ENCODE measurements at places on chromosomes 5 and 9.

- DNase-seq = no peak
Measured at GRCh38 chr9:72614067-72614466, 92.7 kb downstream of the TMC1 start.

DNA sequence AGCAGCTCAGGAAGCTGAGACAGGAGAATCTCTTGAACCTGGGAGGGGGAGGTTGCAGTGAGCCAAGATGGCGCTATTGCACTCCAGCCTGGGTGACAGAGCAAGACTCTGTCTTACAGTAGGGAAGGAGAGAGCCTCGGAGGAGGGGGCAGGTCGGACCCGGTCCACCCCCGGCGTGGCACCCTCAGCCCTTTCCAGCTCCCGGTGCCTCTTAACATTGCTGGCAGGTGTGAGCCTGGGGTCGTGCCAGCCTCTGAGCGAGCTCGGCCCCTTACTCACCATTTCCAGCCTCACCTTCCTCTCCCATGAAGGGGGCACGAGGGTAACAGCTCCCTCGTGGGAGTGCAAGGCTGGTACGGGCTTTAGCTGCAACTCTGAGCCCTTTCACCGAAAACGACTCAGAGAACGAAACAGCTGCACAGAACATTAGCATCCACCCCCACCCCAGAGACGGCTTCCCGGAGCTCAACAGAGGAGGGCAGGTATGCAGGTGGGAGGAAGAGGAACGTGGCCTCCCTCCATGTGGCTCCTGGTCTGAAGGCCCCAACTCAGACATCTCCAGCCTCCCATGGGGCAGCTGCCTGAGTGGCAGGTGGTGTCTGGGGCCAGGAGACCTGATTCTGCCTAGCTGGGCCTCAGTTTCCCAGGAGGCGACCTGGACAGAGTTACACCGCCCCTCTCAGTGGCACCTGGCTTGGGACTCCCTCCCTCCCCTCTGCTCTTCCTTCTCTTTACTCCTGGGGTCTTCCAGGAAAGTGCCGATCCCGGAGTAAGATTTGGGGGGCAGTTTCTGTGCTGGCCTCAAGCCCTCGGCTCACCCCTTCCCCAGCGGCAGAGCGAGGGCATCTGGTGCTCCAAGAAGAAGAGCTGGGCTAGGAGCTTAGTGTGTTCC is 28.5 kb upstream of the ABO start:
- DNase-seq = no peak

- DNase-seq = no peak
Measured at GRCh38 chr9:126962336-126962735, 47.8 kb downstream of the RALGPS1 start.

GRCh38 chr5:175652741-175653663 is 4.9 kb upstream of the HRH2 start:
- peak; percentile 40 for DNase-seq

- DNase-seq = no peak
Measured at GRCh38 chr9:130662970-130663257, 1.5 kb upstream of the PRDM12 start.

- DNase-seq = peak; percentile 54
Measured at GRCh38 chr9:134243778-134244467, 79.6 kb upstream of the RNU6ATAC start.

GRCh38 chr9:135830496-135830895 is 76.8 kb downstream of the CAMSAP1 start:
- DNase-seq = no peak

GRCh38 chr9:18605766-18606180 is 131.8 kb downstream of the ADAMTSL1 start:
- no peak for DNase-seq

GRCh38 chr9:104300124-104300523 is 203.9 kb upstream of the OR13F1 start:
- no peak for DNase-seq

DNA sequence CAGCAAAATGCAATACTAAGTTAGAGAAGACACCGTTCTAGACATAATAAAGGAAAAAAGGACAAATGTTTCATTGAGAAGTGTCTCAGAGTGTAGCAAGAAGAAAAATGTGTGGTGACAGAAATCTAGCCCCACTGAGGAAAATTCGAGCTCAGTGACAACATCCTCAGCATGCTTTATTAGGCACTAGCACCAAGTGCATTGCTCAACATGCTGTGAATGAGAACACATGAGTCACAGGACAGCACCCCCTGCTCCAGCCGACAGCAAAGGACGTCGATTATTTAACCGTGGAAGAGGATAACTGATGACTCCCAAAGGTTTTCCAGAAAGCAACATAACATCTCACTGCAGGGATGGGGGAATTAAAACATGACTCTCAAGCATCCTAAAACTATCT is 182.7 kb downstream of the GNAQ start:
- DNase-seq = no peak

- no peak for DNase-seq
Measured at GRCh38 chr5:132737982-132738681, 786 bp upstream of the KIF3A start.

GRCh38 chr5:33049298-33049697 is 338.2 kb downstream of the NPR3 start:
- DNase-seq = no peak

DNA sequence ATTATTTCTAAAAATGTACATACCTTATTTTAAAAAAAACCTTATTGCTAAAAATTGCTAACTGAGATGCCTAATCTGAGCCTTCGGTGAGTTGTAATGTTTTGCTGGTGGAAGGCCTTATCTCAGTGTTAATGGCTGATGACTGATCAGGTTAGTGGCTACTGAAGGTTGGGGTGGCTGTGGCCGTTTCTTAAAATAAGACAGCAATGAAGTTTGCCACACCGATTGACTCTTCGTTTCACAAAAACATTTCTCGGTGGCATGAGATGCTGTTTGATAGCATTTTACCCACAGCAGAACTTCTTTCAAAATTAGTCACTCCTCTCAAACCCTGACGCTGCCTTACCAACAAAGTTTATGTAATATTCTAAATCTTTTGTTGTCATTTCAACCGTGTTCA is 14.7 kb downstream of the CENPK start:
- no peak for DNase-seq

DNA sequence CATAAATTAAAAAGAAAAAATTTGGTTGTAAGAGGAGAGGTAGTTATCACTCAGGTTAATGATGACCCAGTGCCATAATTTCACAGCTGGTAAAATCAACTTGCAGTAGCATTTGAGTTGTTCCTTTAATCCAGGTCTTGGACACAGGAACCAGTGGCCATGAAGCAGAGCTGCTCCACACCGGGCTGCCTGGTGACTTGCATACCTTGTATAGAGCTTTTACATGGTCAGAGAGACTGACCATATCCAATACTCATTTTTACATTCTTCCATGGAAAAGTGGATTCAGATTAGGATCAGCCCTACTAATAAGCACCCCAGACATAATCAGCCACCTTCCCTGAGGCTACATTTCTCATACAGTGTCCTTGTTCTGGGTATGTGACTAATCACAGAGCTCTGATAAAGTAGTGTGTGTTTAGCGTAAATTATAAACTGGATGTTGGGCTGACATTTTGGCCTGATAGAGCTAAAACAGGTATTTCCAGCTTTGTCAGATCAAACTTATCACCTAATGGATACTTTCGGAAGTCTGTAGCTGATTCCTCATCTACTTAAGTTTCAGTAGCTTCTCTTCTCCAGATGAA is 77.0 kb upstream of the ZSWIM6 start:
- no peak for DNase-seq

DNA sequence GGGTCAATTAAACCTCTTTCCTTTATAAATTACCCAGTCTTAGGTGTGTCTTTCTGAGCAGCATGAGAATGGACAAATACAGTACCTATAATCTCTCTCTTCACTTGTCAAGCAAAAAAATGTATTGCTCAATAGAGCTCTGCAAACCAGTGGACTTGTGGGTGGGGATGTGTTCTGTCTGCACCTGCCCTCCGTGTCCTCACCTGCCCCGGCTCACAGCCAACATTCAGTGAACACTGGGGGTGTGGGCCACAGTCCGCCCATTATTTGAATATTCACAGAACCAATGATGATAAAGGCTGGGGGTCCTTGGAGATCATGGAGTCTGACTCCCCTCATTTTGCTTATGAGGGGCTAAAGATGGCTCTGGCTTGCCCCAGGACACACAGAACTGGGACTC is 36.9 kb upstream of the MED27 start:
- no peak for DNase-seq

DNA sequence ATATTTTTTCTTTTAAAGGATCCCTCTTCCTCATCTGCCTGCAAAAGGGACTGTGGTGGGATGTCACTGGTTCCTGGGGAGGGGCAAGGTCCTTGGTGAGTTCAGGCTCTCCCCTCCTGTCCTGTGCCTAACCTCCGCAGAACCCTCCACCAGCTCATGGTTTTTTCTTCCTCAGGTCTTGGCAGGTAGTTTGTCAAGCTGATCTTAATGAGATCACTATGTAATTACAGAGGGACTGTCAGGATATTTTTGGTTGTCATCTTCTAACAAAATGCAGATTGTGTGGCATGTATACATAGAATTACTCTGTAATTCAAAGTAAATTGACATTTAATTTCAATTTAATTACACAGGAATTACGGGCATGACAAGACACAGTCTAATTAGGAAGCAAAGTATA is 150.3 kb upstream of the SEMA6A start:
- DNase-seq = no peak

- DNase-seq = no peak
Measured at GRCh38 chr5:67050125-67050524, 146.5 kb downstream of the CD180 start.

- DNase-seq = no peak
Measured at GRCh38 chr5:55347786-55348185, 40.0 kb downstream of the MTREX start.

DNA sequence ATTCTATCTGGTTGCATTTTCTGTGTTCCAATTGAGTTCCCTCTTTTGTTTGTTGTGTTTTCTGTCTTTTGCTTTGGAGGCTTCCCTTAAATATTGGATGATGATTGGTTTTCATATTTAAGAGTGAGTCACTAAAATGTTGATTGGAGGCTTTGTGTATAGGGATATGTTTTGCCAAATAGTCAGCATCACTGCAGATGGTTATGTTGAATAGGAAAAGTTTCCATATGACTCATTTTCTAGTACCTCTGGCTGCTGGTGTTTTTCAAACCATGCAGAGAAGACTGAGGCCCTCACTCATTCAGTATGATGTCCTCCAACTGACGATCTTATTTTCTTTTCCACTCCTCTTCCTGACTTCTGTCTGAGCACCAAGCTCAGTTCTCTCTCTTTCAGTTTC is 1290.0 kb downstream of the EFNA5 start:
- DNase-seq = no peak

- DNase-seq = no peak
Measured at GRCh38 chr9:108547411-108548135, 308.2 kb downstream of the ACTL7B start.

GRCh38 chr9:86413971-86414880 is 60.0 kb upstream of the TUT7 start:
- DNase-seq = no peak

GRCh38 chr5:59042201-59043055 is 459.6 kb downstream of the RAB3C start:
- no peak for DNase-seq

DNA sequence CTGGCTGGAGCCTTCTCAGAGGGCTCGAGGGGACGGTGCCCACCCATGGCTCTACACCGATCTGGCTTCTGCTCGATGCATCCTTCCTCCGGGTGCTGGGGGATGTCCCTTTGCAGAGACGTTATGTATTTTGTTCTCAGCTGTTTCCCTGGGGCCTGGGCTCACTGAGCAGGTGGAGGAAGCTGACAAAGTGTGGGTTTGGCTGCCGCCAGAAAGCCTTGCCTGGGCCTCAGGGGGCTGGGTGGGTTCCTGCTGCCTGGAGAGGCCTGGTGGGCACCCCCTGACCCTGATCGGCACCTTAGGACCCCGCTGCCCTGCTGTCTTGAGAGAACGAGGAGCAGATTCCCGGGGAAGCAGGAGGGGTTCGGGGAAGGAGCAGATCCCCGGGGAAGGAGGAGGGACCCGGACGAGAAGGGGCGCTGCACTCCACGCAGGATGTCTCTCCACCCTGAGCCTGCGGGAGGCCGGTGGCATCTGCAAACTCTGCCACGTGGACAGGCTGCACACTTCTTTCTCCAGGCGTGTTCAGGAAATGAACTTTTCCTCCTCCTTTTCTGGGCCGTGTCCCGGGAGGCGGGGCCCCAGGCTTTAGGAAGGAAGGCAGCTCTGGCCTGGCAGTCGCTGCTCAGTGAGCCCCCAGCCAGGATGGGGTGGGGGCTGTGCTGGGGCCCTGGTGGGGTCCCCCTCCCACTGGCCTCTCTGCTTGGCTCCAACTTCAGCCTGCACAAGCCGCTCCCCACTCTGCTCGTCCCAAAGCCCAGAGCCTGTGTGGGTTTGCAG is 148.9 kb downstream of the RXRA start:
- no peak for DNase-seq

- DNase-seq = no peak
Measured at GRCh38 chr9:4615778-4616177, 46.3 kb upstream of the PLPP6 start.

- no peak for DNase-seq
Measured at GRCh38 chr5:54758038-54758437, 227.4 kb downstream of the ESM1 start.

- DNase-seq = no peak
Measured at GRCh38 chr9:81071108-81071507, 618.2 kb downstream of the TLE1 start.

DNA sequence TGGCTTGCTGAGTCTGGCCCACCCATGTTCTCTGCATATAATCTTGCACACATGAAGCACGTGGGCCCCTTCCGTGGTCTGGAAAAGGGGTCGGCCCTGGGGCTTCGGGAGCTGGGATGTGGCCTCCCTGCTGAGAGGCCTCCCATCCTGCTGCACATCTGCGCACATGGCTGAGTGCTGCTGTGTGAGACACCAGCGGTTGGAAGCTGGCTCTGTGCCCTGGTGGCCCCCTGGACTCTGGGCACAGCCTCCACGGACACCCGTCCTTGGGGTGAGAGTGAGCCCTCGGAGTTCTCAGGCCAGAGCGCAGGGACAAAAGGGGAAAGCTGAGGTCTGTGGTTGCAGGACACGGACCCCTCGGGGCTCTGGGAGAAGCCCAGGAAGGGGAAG is 115.8 kb downstream of the RXRA start:
- DNase-seq = no peak
